Activated T-cell treated with anti-CD3 and anti-CD28 coated beads for 4 hours (primary cell): ENCODE measurements at places on chromosomes 3 and 15.
A peak's percentile ranks its signal among the peaks of the same experiment; 100 is the strongest.

DNA sequence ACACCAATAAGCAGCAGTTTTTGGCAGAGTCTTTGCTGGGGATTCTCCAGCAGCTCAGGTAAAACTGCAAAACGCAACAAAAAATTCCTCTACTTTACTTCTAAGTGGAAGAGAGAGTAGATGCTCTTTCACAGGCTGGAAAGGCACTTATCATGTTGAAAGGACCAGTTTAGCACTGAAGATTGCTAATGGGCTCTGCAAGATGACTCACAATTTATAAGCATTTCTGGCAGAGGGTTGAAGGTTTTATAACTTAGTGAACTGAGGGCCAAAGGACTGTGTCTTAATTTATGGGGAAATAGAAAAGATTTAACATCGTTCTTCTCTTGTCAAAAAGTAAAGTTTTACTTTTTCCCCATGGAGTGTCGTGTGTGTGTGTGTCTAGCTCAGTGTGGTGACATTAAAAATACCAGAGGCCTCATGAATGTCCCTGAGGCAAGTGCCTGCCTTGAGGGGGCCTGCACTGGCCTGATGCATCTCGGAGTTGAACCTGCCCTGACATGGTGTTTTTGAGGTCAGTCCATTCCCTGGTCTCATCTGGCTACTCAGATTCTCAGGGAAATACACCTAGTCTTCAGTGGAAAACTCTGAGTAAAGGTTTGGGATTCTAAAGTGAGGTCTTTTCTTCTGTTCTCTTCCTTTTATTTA is 1092.0 kb downstream of the NAALADL2 start:
- DNase-seq: no peak

GRCh38 chr3:122245513-122246174 is 62.2 kb downstream of the CASR start:
- no peak for DNase-seq

GRCh38 chr3:111605018-111605417 is 9.9 kb upstream of the ZBED2 start:
- no peak for DNase-seq

GRCh38 chr3:30729936-30730335 is 123.5 kb downstream of the TGFBR2 start:
- no peak for DNase-seq

GRCh38 chr3:37974121-37975083 is 16.2 kb upstream of the VILL start:
- peak; percentile 64 for DNase-seq

GRCh38 chr3:123385001-123385401 is 63.9 kb downstream of the ADCY5 start:
- DNase-seq: no peak

GRCh38 chr3:14127516-14128161 is 2.8 kb downstream of the TMEM43 start:
- DNase-seq: no peak

GRCh38 chr3:100873611-100874010 is 119.6 kb downstream of the ABI3BP start:
- no peak for DNase-seq

DNA sequence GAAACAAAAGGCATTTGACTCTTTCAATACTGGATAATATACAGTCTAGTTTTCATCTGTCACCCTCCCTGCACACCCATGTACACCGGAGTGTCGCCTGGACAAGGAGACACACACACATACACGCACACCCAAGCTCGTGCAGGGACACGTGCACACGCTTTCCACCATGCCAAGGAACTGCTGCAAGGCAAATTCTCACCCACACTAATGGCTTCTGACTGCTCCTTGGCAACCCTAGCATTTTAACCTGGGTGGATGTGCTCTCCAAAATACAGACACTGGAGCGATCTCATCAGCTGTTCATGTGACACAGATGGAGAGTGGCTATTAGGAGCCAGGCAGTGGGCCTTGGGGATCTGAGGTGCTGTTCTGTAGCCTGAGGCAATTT is 61.6 kb downstream of the MEIS2 start:
- DNase-seq: no peak

DNA sequence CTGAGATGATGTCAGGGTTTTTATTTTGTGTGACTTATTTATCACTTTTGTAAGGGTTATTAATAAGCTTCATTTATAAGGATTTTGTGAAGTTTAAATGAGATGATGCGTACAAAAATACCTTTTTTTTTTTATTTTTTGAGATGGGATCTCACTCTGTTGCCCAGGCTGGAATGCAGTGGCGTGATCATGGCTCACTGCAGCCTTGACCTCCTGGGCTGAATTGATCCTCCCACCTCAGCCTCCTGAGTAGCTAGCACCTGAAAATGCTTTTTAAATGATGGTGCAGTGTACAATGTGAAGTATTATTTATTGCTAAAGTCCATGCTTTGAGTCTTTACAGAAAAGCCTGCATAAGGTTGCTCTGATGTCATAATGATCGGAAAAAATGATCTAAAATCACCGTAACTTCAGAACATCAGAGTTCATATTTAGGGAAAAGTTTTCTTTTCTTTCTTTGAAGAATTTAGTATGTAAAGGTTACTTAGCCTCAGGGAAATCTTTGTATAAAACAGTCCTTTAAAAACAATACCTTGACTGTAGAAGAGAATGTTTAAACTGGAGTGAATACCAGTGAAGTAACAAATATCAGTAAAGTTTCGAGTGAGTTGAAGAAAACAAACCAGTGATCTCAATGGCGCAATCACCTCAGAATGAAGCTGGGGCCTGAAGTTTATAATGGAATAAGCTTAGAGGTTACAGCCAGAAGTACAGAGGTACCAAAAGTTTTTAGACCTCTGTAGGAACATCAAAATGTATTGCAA is 29.7 kb downstream of the TCF12 start:
- no peak for DNase-seq

GRCh38 chr3:115644391-115644790 is 21.1 kb downstream of the GAP43 start:
- no peak for DNase-seq

DNA sequence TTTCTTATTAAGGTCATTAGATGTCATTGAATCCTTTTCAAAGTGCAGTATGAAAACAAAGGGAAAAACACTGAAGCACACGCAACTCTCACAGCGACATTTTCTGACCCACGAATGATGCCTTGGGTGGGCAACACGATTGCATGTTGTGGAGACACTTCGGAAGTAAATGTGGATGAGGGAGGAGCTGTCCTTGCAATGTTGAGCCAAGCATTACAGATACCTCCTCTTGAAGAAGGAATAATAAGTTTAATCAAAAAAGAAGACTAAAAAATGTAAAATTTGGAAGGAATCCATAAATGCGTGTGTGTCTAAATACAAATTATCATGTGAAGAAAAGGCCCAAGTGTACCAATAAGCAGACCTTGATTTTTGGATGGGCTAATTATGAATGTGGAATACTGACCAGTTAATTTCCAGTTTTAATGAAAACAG is 16.9 kb downstream of the THBS1 start:
- no peak for DNase-seq

GRCh38 chr3:128605091-128606046 is 45.2 kb downstream of the RPN1 start:
- no peak for DNase-seq

DNA sequence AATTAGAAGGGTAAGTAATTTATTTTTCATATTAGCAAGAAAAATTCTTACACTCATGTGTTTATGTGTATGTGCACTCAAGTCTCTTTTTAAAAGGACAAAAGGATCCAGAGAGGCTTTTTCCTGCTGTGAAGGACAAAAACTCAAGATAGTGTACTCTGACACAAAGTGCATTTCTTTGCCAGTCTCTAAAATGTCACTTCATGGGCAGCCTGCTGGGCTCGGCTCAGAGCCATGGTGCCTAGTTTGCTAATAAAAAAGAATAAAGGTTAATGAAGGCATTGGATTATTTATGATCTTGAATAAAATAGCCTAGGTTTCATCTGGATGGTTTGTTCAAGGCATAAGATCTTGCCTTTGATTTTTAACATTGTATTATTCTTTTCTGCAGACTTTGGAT is 989.0 kb downstream of the TBL1XR1 start:
- no peak for DNase-seq

- no peak for DNase-seq
These were observed 88.2 kb downstream of the GMPS start for GRCh38 chr3:155958676-155959075.

DNA sequence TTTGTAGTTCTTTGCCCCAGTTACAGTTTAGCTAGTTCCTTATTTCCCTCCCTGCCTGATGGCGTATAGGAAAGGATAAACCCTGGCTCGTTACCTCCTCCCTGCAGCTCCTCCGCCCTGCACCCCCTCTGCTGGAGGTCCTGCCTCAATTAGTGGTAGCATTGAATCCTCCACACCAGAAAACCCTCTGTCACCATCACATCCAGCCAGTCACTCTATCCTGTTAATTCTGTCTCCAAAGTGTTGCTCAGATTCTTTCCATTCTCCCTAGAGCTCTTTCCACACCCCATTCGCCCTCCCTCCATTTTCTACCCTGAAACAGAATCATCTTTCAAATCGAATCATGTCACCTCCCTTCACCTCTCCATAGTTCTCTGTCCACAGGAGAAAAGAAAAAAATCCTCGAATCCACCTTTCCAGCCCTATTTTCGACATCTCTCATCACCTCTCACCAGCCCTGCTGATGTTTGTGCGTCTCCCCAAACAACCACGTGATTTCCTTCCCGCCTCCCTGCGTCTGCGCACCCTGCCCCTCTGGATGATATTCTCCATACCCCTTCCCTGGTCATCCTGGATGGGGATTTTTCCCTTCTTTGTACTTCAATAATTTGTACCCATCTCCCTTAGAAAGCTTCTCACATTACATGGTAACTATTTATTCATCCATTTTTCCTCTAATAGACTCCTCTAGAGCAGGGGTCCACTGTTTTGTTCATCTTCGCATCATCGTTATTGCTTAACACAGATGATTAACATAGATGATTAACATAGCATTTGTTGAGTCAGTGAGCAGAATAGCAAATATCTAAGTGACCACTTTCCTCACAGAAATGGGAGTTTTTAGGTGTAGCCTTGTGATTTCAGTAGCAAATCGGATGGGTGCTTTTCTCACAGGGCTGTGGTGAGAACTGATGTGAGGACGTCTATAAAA is 37.1 kb downstream of the MAP3K13 start:
- no peak for DNase-seq

- no peak for DNase-seq
These were observed 591 bp downstream of the PROK2 start for GRCh38 chr3:71784201-71784913.

DNA sequence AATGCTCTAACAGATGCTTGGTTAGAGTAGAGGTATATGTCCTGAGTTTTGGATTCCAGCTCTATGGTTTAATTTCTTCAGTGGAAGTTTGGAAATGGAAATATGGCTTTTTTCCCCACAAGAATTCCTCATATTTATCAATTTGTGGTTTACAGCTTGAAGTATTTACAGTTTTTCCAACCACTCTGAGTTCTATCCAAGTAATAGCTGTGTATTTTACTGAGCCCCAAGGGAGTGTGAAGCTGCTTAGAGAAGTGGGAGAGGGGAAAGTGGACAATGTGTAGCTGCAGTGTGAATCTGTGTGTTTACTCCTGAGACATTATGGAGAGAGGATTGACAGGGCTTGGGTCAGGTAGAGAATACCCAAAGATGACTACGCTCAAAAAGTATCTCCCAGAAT is 54.5 kb downstream of the NEK11 start:
- DNase-seq: no peak

- no peak for DNase-seq
These were observed 62.6 kb downstream of the OSBPL10 start for GRCh38 chr3:31918179-31919150.

GRCh38 chr3:136938334-136938733 is 19.4 kb upstream of the IL20RB start:
- no peak for DNase-seq

DNA sequence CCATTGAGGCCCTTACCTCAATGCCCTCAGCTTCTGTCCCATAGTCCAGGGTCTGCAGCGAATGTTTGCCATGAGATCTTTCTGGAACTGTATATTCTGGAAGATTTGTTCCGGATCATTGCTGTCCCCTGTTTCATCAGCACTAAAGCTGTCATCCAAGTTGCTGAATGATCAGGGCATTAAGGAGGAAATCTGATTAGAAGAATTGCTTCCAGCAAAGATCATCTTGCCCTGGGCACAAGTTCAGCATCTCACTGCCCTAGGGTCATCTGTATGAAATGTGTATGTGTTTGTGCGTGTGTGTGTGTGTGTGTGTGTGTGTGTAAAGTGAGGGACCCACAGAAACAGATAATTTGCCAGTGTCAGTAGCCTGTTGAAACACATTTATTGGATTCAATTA is 1.4 kb downstream of the TMC3 start:
- DNase-seq: no peak

- no peak for DNase-seq
These were observed 78.8 kb upstream of the SETMAR start for GRCh38 chr3:4224331-4224730.

GRCh38 chr3:169085827-169086226 is 577.7 kb downstream of the MECOM start:
- DNase-seq: no peak

DNA sequence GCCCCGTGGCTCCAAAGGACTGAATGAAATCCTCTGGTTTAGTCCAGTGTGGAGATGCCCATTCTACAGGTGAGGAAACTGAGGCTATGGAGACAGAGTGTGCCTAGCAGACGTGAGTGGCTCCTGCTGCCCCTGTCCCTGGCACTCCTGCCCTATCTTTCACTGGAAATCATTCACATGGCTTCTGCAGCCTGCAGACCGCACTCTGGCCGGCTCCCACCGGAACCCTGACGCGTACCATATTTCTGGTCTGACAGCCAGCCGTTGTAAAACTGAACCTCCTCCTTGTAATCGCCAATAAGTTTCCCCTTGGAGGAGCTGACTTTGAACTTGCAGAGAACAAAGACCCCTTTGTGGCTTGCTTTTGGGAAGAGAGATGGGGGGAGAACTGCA is 136.5 kb downstream of the CHSY1 start:
- no peak for DNase-seq

- DNase-seq: no peak
These were observed 16.0 kb downstream of the FOXL2NB start for GRCh38 chr3:138962854-138963560.

DNA sequence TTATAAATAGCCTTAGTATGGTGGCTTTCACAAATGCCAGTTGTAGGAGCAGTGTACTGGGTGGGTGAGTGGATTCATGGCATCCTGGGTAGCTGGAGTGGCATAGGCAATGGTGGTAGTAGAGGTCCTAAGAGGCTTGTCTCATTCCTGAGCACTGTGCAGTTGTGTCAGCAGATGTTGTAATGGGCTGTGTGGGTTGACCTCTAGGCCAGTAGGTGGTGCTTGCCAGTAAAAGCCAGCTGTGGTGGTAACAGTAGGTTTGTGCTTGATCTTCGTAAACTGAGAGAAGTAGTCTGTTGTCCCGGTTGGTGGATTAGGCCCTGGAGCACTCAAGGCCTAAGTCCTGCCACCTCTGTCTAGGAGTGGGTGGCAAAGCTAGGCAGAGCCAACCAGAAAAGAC is 149.7 kb upstream of the SUCLG2 start:
- DNase-seq: no peak
